ENCODE measurements at places on chromosomes 7 and 10. TPM values are rescaled to one million over a fixed set of nuclear protein-coding genes. Genes with fewer than 3 reads are reported as not detected.

HOXA13 gene
- 22.7 TPM for total RNA-seq

RET gene
- 1.9 TPM for total RNA-seq

C10orf62 gene
- total RNA-seq, result not detected

PIK3CG gene
- total RNA-seq, result 2.3 TPM

GRCh38 chr7:122268101-122268500 is 36.4 kb downstream of the FEZF1 start:
- H3K36me3 ChIP-seq, result no peaks in the 10 kb centered on the region
- H3K27ac ChIP-seq, result no peak overlapping the region

- DNase-seq, result peak; percentile 13
- no peak overlapping the region for H3K27ac ChIP-seq
- no peaks in the 10 kb centered on the region for H3K27me3 ChIP-seq
- H3K4me1 ChIP-seq, result no peaks in the 10 kb centered on the region
- no peak overlapping the region for H3K4me3 ChIP-seq
These were observed 101.5 kb downstream of the FOXL3 start for GRCh38 chr7:391411-391951.

- peaks cover 4% of the 10 kb centered on the region for H3K27me3 ChIP-seq
- no peak overlapping the region for H3K27ac ChIP-seq
- DNase-seq, result no peak
- no peak overlapping the region for H3K4me3 ChIP-seq
- H3K36me3 ChIP-seq, result no peaks in the 10 kb centered on the region
These were observed 7.6 kb upstream of the RBM20 start for GRCh38 chr10:110636572-110636931.

DNA sequence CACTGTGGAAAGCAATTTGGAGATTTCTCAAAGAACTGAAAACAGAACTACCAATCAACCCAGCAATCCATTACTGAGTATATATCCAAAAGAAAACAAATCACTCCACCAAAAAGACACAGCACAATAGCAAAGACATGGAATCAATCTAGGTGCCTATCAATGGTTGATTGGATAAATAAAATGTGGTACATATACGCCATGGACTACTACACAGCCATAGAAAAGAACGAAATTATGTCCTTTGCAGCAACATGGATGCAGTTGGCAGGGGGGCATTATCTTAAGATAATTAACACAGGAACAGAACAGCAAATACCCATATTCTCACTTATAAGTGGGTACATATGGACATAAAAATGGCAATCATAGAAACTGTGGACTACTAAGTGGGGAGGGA is 35.4 kb upstream of the WNT8B start:
- no peaks in the 10 kb centered on the region for H3K27me3 ChIP-seq
- H3K27ac ChIP-seq, result no peak overlapping the region
- H3K4me3 ChIP-seq, result no peak overlapping the region
- peaks cover 2% of the 10 kb centered on the region for H3K4me1 ChIP-seq
- DNase-seq, result no peak

- no peak overlapping the region for H3K27ac ChIP-seq
- no peaks in the 10 kb centered on the region for H3K4me1 ChIP-seq
- H3K4me3 ChIP-seq, result no peak overlapping the region
- DNase-seq, result no peak
- no peaks in the 10 kb centered on the region for H3K36me3 ChIP-seq
These were observed 86.9 kb upstream of the ZNF438 start for GRCh38 chr10:31118556-31118955.

DNA sequence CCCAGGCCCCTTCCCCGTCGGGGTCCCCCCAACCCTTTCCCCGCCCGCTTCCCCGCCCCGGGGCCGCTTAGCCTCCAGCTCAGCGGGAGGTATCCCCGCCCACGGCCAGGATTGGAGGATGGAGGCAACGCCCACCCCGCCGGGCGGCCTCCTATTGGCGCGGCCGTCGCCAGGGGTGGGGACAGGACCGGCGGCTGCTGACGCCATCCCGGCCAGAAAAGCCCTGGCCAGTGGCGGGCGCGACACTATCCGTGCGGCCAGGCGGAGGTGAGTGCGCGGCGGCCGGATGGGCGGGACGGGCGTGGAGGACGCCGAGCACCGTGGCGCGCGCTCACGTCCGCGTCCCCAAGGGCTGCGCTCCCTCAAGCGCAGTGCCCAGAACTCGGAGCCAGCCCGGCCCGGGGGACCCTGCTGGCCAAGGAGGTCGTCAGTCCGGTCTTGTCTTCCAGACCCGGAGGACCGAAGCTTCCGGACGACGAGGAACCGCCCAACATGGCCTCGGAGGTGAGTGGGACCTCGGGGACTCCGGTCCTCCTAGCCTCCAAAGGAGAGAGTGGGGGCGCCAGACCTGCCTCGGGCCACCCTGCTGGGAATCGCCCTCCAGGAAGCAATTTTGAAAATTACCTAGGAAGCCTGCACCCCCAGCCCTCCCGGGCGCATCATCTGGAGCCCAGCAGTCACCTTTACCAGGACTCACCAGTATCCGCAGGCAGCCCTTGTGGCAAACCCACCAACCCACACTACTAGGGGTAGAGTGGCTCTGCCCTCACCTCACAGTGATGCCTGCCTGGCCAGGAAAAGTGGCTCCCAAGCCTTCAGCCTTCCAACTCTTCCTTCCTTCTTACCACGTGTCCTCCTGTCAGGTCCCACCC is at the start of gene ASL:
Gene ASL (plus strand): TSS at position 230 of the 872 bp plus-strand sequence. CDS start 263 bp downstream, at position 493.
- DNase-seq, result peak; percentile 95
- peak within 1 kb of the TSS; percentile 75 for H3K27ac ChIP-seq
- H3K4me3 ChIP-seq, result peak within 1 kb of the TSS; percentile 94
- H3K4me1 ChIP-seq, result no peaks in the 10 kb centered on the region
- no peaks in the 10 kb centered on the region for H3K36me3 ChIP-seq

DNA sequence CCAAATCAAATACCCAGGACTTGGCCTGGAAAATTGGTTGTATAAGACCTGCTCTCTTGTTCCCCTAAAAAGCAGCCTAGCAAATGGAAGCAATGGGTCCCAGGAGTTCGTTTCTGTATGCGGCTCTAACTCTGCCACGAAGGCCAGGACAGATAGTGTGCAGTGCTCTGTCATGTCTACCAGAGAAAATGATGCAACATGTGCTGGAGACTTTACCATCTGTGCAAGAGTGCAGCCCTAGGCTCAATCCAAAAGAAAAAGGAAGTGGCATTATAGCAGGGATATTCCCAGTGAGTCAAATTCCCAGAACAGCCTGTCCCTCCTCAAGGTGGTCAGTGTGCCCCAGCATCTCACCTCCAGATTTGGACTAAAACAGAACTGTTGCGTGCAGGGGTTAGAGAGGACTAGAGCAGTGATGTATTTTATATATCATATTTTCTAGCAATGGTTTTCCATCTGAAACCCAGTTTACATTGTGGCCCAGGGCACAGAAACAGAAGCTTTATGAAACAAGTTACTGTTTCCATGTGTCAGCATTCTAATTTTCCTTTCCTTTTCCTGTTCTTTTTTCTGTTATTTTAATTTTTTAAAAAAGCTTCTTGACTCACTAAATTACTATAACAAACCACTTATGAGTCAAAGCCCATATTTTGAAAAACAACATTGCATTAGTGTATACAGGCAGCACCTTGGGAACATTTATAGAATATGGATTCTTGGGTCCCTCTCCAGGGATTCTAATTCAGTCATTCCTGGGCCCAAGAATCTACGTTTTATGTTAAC is 311.2 kb downstream of the RNLS start:
- no peak overlapping the region for H3K4me3 ChIP-seq
- no peak for DNase-seq
- no peak overlapping the region for H3K27ac ChIP-seq
- no peaks in the 10 kb centered on the region for H3K27me3 ChIP-seq
- no peaks in the 10 kb centered on the region for H3K4me1 ChIP-seq

DNA sequence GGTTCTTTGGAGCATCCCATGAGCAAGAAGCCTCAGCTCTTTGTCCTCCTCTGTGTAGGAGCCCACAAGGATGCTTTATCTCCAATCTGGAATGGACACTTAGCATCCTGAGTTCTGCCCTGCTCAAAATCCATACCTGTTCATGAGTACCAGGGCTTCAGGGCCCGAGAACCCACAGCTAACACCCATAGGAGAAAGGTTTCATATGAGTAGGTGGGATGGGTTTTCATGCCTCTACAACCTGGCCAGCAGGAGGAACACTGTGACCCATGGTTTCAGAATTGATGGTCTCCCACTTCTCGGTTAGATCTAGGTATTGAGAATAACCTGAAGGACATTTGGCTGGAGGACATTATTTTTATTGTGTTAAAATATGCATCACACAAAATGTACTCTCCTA is 57.8 kb downstream of the TBXAS1 start:
- DNase-seq, result no peak
- no peaks in the 10 kb centered on the region for H3K27me3 ChIP-seq
- H3K27ac ChIP-seq, result no peak overlapping the region
- no peaks in the 10 kb centered on the region for H3K4me1 ChIP-seq
- H3K36me3 ChIP-seq, result no peaks in the 10 kb centered on the region
- no peak overlapping the region for H3K4me3 ChIP-seq

- peaks cover 5% of the 10 kb centered on the region for H3K4me1 ChIP-seq
- H3K4me3 ChIP-seq, result peak within 1 kb of the TSS; percentile 83
- H3K36me3 ChIP-seq, result no peaks in the 10 kb centered on the region
- peak; percentile 73 for DNase-seq
These were observed at the start of gene GNAI1 for GRCh38 chr7:80134536-80135308. GNAI1 (plus strand) TSS chr7:80134831; CDS start chr7:80135161, 330 bp downstream.

GRCh38 chr10:102605712-102606111 is 38.6 kb upstream of the TRIM8 start:
- DNase-seq, result no peak
- no peak overlapping the region for H3K4me3 ChIP-seq

- no peak overlapping the region for H3K4me3 ChIP-seq
- no peaks in the 10 kb centered on the region for H3K27me3 ChIP-seq
- no peak for DNase-seq
These were observed 82.1 kb downstream of the TRIM24 start for GRCh38 chr7:138542183-138542582.

DNA sequence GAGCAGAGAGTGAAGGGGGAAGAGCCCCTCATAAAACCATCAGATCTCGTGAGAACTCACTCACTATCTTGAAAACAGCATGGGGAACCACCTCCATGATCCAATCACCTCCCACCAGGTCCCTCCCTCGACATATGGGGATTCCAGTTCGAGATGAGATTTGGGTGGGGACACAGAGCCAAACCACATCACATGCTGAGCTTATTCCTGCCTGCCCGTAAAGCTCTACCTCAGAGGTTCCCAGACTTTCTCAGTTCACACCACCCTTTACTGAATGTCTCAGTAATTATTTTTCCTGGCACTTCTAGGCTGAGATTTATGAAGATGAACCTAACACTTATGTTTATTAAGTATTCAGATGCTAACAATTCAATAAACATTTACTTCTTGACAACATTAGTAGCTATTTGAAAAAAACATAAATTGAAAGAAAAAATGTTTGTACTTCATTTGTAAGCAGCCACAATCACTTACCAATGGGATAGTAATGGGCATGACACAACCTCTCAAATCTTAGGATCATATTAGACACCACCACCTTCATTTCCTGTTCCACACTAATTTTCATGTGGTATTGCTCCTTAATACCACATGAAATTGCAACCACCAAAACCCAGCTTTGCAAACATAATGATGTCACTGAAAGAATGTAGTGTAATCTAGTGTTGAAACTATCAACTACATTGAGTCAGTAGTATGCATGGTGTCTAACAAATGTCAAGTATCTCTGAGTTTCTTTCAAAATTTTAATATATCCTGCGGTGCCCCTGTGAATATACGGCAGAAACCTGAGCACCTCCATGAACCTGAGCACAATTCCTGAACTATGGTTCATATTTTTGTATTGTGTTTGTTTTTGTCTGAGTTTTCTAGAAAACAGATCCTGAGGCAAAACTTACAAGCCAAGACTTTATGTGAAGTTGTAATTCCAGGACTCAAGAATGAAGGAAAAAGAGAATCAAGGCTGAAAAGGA is 4.5 kb upstream of the DGKI start:
- H3K27me3 ChIP-seq, result peaks cover 11% of the 10 kb centered on the region
- no peaks in the 10 kb centered on the region for H3K36me3 ChIP-seq
- H3K4me1 ChIP-seq, result no peaks in the 10 kb centered on the region
- no peak for DNase-seq
- H3K4me3 ChIP-seq, result no peak overlapping the region

DNA sequence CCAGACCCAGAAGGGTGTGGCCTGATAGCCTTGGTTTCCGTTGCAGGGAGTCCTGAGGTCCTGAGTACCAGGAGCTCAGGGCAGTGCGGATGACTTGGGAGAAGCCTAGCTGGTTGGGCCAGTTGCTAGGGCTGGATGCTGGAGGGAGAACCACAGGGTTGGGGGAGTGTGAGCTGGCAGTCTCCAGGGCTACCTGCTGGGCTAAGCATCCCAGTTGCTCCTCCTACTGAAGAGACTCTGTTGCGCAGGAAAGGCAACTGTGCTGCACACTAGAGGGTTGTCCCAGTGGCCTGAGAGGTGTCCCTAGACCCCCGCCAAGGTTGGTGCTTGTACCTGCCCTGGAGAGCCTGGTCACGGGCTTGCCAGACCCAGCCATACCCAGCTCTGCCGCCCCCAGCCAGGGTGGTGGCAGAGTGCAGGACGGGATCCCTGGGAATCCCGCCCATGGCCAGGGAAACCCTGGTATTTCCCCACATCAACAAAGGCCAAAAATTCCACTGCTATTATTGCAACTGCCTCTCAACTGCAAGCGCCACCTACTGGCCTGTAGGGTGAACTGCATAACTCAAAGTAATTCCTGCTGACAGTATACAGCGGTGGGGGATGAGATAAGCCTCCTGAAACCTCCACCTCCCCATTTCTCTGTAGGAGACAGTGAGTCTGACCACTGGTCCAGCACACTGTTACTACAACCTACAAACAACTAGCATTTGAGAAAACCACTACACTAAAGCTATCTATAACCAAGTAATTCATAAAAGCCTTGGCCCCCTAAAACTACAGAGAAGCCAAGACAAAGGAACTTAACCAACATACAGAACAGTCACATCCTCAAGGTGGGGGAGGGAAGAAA is 67.6 kb upstream of the DDC start:
- H3K36me3 ChIP-seq, result no peaks in the 10 kb centered on the region
- H3K4me1 ChIP-seq, result no peaks in the 10 kb centered on the region
- H3K27ac ChIP-seq, result no peak overlapping the region
- H3K27me3 ChIP-seq, result no peaks in the 10 kb centered on the region

GRCh38 chr10:3076138-3076537 is 8.8 kb downstream of the PFKP start:
- no peak for DNase-seq
- no peak overlapping the region for H3K4me3 ChIP-seq
- no peaks in the 10 kb centered on the region for H3K27me3 ChIP-seq

DNA sequence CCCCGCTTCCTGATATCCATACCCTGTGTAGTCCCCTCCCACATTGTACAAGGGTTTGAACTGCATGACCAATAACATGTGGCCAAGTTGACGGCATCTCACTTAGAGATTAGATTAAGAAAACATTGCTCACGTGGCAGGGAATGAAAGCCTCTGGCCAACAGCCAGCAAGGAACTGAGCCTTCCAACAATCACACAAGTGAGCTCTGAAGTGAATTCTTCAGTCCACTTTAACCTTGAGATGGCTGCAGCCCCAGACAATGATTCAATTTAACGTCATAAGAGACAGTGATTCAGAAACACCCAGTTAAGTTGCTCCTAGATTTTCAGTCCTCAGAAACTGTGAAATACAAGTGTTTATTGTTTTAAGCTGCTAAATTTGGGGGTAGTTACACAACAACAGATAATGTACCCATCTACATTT is 165.9 kb upstream of the PLXNA4 start:
- no peak overlapping the region for H3K4me3 ChIP-seq
- H3K27ac ChIP-seq, result no peak overlapping the region
- H3K4me1 ChIP-seq, result no peaks in the 10 kb centered on the region
- no peak for DNase-seq
